Stimulated activated memory B cell treated with anti-CD40 and anti-IgM and Interleukin-4, amounts not matched to agents 10 μg/mL and 1 μg/mL and 100 μg/mL, for 72 hours (primary cell): ENCODE measurements at places on chromosomes 4 and X.

GRCh38 chr4:139227729-139228404, 50.8 kb upstream of the ELF2 start:
- ATAC-seq, result peak; percentile 43

- ATAC-seq, result no peak
Measured at GRCh38 chrX:51896626-51897025, 3.2 kb downstream of the MAGED1 start.

DNA sequence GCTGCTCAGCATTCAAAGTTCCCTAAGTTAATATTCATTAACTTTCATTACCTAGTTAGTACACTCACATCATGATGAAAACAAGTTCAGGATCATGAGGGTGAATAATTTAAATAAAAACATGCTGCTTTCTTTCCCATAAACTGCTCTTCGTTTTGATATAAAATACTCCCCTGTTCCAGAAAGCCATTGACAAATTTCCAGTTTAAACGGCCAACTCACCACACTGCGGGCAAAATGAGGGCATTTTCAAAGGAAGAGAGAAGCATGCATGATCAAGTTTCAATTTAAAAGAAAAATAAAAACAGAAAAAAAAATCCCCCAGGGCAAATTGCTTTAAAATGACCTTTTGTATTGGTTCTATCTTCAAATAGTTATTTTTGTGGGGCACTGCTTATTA, 69.6 kb downstream of the EPHA5 start:
- no peak for ATAC-seq

DNA sequence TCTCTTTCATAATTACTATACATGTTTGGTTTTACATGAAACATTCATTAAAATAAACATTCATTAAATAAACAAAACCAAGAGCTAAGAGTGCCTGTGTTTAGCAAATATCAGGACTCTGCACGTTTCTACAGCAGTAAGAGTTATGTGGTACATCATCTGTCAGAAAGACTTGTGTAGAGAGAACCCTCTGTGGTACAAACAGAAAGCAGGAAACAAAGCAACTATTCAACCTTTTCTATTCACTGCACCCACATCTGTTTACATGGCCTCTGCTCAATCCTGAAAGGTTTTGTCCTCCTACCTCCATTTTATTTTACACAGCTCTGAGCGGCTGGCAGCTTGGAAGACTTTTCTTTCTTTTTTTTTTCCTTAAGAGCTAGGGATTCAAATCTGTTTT, 90.7 kb upstream of the PCDH18 start:
- no peak for ATAC-seq

DNA sequence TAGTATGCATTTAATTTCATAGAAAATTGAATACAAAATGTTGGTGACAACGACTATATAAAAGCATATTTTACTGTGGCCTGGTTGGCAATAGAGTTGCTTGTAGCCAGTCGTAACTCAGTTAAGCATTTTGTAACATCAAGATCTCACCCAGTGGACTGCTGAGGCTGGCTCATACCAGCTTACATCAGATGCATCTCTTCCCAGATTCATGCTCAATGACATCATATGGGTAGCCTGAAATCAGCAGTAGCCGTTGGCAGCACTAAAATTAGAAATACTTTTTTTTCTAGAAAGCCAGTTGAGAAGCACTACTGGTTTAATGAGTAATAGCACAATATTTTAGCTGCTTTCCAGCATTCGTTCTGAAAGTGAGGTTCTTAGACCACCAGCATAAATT, 341.2 kb downstream of the TECRL start:
- ATAC-seq, result no peak

DNA sequence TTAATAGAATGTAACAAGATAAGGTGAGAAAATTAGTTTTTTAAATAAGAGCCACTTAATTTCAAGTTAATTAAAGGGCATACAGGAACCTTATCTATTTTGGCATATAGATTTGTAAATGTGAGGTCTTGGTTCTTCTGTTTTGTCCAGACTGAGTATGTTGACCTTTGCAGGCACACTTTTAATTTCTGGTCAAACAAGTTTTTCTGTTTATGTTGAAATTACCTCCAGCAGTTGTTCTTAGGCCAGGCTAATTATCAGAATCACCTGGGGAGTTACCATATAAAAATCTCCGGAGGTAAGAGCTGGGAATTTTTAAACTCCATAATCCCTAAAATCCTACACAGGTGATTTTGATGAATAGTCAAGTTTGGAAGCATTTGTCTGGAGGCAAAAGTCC, 227.4 kb upstream of the ANKRD50 start:
- no peak for ATAC-seq

GRCh38 chrX:40008791-40009461, 88.8 kb downstream of the BCOR start:
- no peak for ATAC-seq

- ATAC-seq, result no peak
Measured at GRCh38 chrX:68824565-68825125, 4.2 kb upstream of the EFNB1 start.

DNA sequence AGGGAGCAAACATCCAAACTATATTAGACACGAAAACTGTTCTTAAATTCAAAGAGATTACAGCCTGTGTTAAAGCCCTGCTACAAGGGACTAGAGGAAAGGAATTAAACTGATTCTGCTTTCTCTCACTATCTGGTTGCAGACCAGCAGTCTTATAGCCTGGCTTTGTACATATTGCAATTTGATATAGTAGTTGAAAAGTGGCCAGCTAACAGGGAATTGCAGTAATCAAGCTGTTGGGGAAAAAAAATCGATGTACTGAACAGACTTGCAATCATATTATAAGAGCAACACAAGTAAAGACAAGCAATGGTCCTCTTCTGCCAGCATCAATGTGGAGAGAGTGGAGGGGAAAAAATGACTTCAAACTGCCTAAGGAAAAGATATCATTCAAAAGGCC, 364.4 kb upstream of the EPHA5 start:
- no peak for ATAC-seq

GRCh38 chrX:40105835-40106675, 8.3 kb upstream of the BCOR start:
- peak; percentile 44 for ATAC-seq

GRCh38 chr4:150224896-150225591, 146.8 kb downstream of the DCLK2 start:
- no peak for ATAC-seq

- no peak for ATAC-seq
Measured at GRCh38 chrX:70030301-70030767, 19.4 kb downstream of the AWAT2 start.

GRCh38 chr4:23320931-23321587, 568.8 kb downstream of the PPARGC1A start:
- ATAC-seq, result no peak

DNA sequence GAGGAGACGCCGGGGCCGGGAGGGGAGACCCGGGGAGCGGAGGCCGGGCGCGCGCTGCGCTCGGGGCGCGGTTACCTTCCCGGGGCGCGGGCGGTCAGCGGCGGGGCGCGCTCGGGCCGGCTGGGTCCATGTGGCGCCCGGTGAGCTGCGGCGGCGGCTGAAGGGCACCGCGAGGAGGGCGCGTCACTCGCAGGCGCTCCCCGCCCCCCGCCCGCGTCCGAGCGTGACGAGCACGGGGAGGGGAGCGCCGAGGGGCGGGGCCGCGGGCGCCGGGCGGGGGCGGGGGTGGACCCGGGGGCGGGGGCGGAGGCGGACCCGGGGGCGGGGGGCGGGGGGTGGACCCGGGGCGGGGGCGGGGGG, at the start of gene CPLX1:
Gene CPLX1, minus strand, starts transcription at position 159 of the 360 bp plus-strand sequence. CDS start 1,607 bp downstream, outside the sequence.
- no peak for ATAC-seq

GRCh38 chr4:88737307-88737941, 39.8 kb upstream of the NAP1L5 start:
- peak; percentile 63 for ATAC-seq

- no peak for ATAC-seq
Measured at GRCh38 chrX:41391606-41392005, 55.5 kb upstream of the NYX start.

- ATAC-seq, result no peak
Measured at GRCh38 chrX:106168107-106168506, at the start of gene PWWP3B. Gene PWWP3B (plus strand): TSS chrX:106168305. CDS start chrX:106205433, 37,128 bp downstream.
